ENCODE measurements at places on chromosomes 7 and 10. TPM values are rescaled to one million over a fixed set of nuclear protein-coding genes. Genes with fewer than 3 reads are reported as not detected.
A peak's percentile ranks its signal among the peaks of the same experiment; 100 is the strongest.

Gene AIMP2
- 96.3 TPM for total RNA-seq

Gene MBL2
- total RNA-seq, result 0.46 TPM

Gene NME8
- not detected for total RNA-seq

DNA sequence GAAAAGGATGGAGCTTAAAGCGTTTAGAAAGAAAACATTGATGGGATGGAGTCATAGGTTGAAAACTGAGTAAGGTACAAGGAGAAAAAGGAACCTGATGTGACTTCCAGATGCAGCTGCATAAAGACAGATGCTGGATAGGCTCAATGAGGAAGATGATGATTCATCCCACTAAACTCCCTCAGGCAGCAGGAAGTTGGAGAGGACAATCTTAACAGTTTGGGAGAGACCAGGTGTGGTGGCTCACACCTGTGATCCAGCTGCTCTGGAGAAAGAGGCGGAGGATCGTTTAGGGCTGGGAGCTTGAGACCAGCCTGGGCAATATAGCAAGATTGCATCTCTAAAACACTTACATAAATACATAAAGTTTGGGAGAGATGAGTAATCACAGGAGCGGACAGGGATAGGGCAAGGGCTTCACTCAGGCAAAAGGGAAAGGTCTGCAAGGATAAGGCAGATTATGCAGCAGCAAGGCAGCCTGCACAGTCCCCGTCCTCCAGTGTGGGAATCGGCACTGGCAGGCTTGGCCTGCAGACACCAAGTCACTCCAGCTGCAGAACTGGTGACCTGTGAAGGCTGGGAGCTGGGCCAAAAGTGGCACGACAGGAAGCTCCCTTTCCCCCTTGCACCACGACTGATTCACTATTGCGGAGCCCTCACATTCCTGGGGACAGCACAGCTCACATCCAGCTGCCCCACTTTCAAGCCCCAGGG is 438.5 kb downstream of the GRID1 start:
- no peak for DNase-seq
- no peak overlapping the region for H3K4me3 ChIP-seq
- no peaks in the 10 kb centered on the region for H3K36me3 ChIP-seq
- H3K27me3 ChIP-seq, result no peaks in the 10 kb centered on the region
- H3K27ac ChIP-seq, result no peak overlapping the region

GRCh38 chr7:157930441-157930840 is 593.6 kb downstream of the DNAJB6 start:
- H3K27me3 ChIP-seq, result no peaks in the 10 kb centered on the region
- no peak overlapping the region for H3K27ac ChIP-seq
- no peaks in the 10 kb centered on the region for H3K36me3 ChIP-seq
- no peaks in the 10 kb centered on the region for H3K4me1 ChIP-seq

GRCh38 chr10:22369434-22370072 is 24.3 kb downstream of the SPAG6 start:
- no peak for DNase-seq
- no peaks in the 10 kb centered on the region for H3K36me3 ChIP-seq
- no peaks in the 10 kb centered on the region for H3K4me1 ChIP-seq
- H3K27me3 ChIP-seq, result no peaks in the 10 kb centered on the region
- no peak overlapping the region for H3K27ac ChIP-seq
- H3K4me3 ChIP-seq, result no peak overlapping the region

- no peaks in the 10 kb centered on the region for H3K36me3 ChIP-seq
- no peak overlapping the region for H3K4me3 ChIP-seq
- H3K27ac ChIP-seq, result no peak overlapping the region
- no peaks in the 10 kb centered on the region for H3K27me3 ChIP-seq
- DNase-seq, result no peak
These were observed 585.9 kb upstream of the GHITM start for GRCh38 chr10:83553366-83553765.

GRCh38 chr10:100731407-100732240 is 13.8 kb upstream of the PAX2 start:
- H3K27me3 ChIP-seq, result no peaks in the 10 kb centered on the region
- no peaks in the 10 kb centered on the region for H3K36me3 ChIP-seq
- peak overlapping the region; percentile 48 for H3K4me3 ChIP-seq
- peak overlapping the region; percentile 66 for H3K27ac ChIP-seq
- peaks cover 21% of the 10 kb centered on the region for H3K4me1 ChIP-seq

DNA sequence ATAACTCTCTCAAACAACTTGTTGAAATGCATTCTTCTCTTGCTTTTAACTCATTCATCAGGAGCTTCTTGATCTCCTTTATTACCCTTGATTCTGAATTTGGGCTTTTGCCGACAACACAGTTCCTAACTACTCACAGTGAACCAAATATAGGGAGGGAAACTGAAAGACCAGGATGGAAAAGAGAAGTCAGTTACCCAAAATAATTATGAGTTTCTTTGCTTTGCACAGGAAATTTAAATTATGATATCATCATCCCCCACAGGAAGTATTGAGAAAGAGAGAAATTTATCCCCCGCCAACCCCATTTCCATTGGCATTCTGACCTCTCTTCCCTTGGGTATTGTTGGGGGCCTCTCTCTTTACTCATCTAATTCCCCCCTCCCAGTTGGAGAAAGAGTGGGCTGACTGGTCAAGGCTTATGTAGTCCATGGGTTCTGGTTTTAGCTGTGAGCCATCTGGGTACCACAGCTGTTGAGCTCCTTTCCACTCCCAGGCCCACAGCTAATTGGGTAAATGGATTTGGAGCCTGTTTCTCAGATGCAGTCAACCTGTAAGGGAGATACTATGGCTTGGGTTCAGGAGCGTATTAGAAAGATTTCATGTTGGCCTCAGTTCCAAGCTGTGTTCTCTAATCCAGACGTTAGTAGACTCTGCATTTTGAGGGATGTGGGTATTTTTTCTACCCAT is 109.0 kb downstream of the FZD1 start:
- H3K27ac ChIP-seq, result no peak overlapping the region
- H3K4me3 ChIP-seq, result no peak overlapping the region
- no peaks in the 10 kb centered on the region for H3K4me1 ChIP-seq

GRCh38 chr10:124200011-124200410 is 106.6 kb upstream of the CHST15 start:
- no peaks in the 10 kb centered on the region for H3K4me1 ChIP-seq
- no peaks in the 10 kb centered on the region for H3K27me3 ChIP-seq
- no peak overlapping the region for H3K27ac ChIP-seq
- H3K4me3 ChIP-seq, result no peak overlapping the region
- no peak for DNase-seq
- H3K36me3 ChIP-seq, result no peaks in the 10 kb centered on the region

GRCh38 chr7:50721661-50722259 is 60.9 kb downstream of the GRB10 start:
- no peak overlapping the region for H3K4me3 ChIP-seq
- peak overlapping the region; percentile 15 for H3K27ac ChIP-seq
- H3K27me3 ChIP-seq, result no peaks in the 10 kb centered on the region
- no peak for DNase-seq
- H3K36me3 ChIP-seq, result no peaks in the 10 kb centered on the region
- peaks cover 29% of the 10 kb centered on the region for H3K4me1 ChIP-seq

GRCh38 chr10:30629653-30630052 is at the start of gene LYZL2:
LYZL2 (minus strand) TSS chr10:30629753; CDS start chr10:30626915, 2,838 bp downstream.
- H3K4me3 ChIP-seq, result no peak within 1 kb of the TSS
- no peaks in the 10 kb centered on the region for H3K4me1 ChIP-seq
- no peaks in the 10 kb centered on the region for H3K27me3 ChIP-seq
- H3K27ac ChIP-seq, result no peak within 1 kb of the TSS
- DNase-seq, result no peak

- DNase-seq, result no peak
- no peaks in the 10 kb centered on the region for H3K36me3 ChIP-seq
- no peak overlapping the region for H3K27ac ChIP-seq
- H3K4me3 ChIP-seq, result no peak overlapping the region
- H3K4me1 ChIP-seq, result no peaks in the 10 kb centered on the region
These were observed 547.1 kb upstream of the ANKRD30A start for GRCh38 chr10:36578306-36578705.
